ENCODE measurements at places on chromosomes 12 and 14.
A peak's percentile ranks its signal among the peaks of the same experiment; 100 is the strongest.

DNA sequence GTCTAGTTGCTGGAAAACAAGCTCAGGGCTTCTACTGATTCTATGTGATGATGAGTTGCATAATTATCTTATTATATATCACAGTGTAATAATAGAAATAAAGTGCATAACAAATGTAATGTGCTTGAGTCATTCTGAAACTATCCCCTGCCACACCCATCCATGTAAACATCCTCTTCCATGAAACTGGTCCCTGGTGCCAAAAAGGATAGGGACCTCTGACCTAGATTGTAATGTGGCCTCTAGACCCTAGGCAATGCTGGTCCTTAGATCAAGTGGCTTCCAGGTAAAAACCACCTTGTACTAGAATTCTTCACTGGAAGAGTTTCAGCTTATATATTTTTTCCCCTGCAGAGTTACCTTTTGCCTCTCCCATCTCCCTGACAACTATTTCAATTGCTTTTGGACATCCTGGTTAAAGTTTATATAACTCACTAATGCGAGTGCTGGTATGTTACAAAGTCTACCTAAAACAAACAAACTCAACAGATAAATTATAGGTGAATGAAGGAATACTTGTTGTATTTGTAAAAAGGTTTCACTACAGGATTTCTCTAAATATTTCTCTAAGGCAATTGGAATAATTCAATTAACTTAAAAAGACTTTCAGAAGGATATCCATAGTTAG is 462.5 kb downstream of the NAV3 start:
- DNase-seq: no peak

DNA sequence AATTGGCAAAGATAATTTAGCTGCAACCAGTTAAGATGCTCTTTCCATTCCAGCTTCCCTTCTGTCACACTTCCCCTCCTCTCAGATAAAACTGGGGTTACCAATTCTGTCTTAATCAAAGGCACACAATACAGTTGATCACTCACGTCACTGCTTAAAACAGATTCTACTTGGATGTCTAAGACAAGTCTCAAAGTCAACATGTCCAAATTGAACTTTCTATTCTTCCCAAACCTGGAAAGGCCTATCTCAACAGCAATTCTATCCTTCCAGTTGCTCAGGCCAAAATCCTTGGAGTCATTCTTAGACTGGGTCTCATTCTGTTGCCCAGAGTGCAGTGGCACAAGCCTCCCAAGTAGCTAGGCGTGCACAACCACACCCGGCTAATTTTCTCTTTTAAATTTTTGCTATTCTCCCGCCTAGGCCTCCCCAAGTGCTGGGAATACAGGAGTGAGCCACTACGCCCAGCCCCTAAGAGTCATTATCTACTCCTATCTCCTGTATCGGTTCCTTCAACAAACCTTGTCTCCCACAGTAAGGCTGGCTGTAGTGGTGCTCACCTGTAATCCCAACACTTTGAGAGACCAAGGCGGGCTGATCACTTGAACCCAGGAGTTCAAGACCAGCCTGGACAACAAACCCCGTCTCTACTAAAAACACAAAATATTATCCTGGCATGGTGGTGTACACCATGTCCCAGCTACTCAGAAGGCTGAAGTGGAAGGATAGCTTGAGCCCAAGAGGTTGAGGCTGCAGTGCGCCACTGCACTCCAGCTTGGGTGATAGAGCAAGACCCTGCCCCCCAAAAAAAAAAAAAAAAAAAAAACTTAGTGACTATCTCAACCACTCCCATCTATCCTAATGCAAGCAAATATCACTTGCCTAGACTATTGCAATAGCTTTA is 4.7 kb downstream of the RPS29 start:
- DNase-seq: no peak

DNA sequence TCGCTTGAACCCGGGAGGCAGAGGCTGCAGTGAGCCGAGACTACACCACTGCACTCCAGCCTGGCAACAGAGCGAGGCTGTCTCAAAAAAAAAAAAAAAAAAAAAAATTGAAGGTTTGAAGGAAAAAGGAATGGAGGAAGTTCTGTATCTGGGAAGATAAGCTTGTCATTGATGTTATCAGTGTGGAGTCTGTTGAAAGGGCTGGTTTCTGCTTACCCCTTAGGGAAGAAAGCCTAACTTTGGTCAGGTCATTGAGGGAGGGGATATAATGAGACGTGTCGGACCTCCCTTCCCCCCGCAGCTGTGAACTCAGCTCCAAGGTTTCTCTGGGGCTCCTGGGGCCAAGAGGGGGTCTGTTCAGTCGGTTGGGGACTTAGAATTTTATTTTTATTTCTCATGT is 16.4 kb downstream of the DAO start:
- no peak for DNase-seq

DNA sequence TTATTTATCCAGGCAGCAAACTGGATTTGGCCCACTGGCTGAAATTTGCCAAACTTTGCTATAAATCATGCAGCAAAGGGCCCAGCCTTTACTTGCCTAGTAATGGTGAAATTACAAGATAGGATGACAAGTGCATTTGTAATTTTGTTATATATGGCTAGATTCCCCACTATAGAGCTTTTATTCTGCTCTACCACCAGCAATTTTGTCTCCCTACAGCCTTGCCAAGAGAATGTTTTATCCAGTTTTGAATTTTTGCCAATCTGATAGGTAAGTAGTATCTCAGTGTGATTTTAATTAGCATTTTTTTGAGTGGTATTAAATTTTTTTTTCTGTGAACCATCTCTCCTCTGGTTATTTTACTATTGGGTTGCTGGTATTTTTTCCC is 161.6 kb downstream of the SLC41A2 start:
- DNase-seq: no peak

DNA sequence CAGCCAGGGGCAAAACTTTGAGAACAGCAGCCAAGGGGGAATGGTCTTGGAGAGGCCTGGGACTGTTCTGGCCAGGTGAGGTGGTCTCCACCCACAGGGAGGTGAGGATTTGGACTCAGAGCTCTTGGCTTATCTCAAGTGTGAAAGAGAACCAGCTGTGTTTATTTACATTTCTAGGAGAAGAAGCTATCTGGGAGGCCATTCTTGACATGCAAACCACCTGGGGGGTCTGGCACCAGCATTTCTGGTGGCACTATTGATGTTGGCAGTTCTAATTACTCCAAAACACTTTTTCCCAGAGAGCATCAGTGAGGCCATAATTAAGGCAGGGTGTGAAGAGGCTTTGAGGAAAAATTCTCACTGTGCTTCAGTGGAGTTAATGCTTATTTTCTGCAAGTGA is 95.1 kb downstream of the CAND1 start:
- DNase-seq: no peak

GRCh38 chr14:76955575-76956315 is 72.8 kb downstream of the IRF2BPL start:
- DNase-seq: peak; percentile 31

- no peak for DNase-seq
Observed at GRCh38 chr14:50237427-50237826, 6.0 kb upstream of the SOS2 start.

DNA sequence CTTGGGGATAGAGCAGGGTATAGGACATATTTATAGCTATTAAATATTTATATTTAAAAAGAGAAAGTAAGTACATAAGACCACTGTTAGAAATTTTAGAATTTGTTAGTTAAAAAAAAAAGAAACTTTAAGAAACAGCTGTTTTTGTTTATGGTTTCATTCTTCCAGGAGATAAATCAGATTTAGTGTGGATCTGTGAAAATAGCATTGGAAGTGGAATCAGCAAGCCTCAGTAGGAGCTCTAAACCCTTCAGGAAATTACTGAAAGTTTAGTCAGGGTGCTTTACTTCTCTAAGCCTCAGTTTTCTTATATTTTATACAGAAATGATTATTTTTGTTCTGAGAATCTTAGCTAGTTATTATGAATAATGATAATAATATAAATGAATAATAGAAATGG is 316.0 kb upstream of the NOVA1 start:
- DNase-seq: no peak

DNA sequence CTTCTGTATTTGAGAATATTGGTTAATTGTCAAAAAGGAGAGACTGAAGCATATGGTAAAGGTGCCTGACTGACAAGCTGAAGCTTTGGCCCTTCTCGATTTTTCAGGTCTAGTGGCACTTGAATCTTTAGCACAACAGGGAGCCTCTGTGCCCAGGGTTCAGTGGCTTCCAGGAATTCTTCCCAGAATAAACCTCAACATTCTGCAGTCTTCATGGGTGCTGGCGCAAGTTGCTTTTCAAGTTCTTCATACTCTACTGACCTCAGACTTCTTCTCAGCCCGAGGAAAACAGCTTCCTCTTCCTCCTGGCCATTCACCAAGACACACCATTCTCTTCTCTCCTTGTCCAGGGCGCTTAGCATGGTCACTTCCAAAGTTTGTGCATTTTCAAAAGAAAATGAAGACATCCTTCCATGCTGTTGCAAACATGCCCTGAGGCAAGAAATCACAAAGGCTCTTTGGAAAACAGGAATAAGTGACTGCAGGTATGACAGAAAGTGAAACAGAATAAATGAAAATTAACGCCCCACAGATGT is 89.9 kb downstream of the MGST1 start:
- DNase-seq: no peak

- no peak for DNase-seq
Observed at GRCh38 chr12:86551146-86551571, 295.0 kb upstream of the MGAT4C start.

GRCh38 chr14:37145395-37145794 is 27.0 kb downstream of the SLC25A21 start:
- DNase-seq: no peak

- no peak for DNase-seq
Observed at GRCh38 chr14:58825606-58826005, 187.8 kb downstream of the DACT1 start.

GRCh38 chr12:1603269-1603993 is 9.1 kb upstream of the FBXL14 start:
- no peak for DNase-seq

GRCh38 chr14:72014486-72014885 is 82.3 kb downstream of the RGS6 start:
- no peak for DNase-seq
